ENCODE measurements at places on chromosomes 7 and 10.

GRCh38 chr10:60139798-60140566, 233.6 kb upstream of the CCDC6 start:
- DNase-seq: no peak

- DNase-seq: no peak
Measured at GRCh38 chr7:107294182-107294581, 125.4 kb downstream of the HBP1 start.

DNA sequence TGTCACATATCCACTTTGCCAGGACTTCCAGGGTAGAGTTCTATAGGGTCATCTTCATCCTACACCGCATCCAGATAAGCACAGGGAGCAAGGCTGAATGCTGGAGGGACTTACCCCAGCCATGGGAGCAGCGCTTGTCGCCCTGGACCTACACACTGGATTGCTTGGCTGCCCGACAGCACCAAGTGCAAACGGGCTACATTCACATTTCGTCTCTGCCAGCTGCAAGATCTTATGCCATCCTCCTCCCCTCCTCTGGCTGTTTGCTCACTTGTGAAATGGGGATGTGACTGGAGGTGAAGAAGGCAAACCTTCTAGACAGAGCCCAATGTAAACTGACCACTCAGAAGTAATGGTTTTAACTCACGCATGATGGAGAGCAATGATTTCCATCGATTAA, 1.0 kb downstream of the DDC start:
- DNase-seq: no peak

DNA sequence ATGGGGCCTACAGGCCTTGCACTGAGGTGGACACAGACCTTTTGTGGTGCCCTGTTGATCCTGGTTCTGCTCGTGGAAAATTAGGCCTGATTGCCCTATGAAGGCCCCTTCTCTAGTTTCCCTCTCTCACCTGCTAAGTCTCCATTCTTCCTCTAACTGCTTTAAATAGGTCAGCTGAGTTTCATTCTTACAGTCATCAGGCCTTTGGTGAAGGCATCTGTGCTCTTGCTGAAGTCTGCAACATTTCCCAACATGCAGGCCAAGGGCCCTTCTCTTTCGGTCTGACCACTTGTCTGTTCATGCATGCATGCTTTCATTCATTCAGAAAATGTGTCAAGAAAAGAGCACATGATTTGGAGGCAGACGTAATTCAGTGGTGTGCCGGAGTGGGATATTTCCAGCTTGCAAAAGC, 244.0 kb downstream of the BUB3 start:
- no peak for DNase-seq

- DNase-seq: no peak
Measured at GRCh38 chr7:112572669-112573301, 92.0 kb downstream of the LSMEM1 start.

DNA sequence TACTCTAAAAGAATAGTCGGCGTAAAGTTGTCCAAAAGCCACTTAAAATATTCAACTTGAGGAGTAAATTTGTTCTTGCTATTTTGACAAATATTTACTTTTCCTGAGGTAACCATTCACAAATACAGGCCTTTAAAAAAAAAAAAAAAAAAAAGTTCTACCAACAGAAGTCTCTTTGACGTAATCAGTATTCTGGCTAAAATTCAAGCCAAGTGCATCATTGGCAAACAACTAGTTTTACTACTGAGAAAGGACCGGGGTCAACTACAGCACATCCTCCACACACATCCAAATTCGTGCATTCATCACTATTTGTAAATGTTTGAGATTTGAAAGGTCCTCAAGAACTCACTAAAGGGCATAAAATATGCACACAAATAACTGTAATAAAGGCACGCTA, 2.0 kb downstream of the OAT start:
- no peak for DNase-seq

- DNase-seq: no peak
Measured at GRCh38 chr10:96958071-96958470, 126.0 kb downstream of the LCOR start.

- DNase-seq: no peak
Measured at GRCh38 chr7:99389772-99390171, 15.2 kb downstream of the ARPC1B start.

DNA sequence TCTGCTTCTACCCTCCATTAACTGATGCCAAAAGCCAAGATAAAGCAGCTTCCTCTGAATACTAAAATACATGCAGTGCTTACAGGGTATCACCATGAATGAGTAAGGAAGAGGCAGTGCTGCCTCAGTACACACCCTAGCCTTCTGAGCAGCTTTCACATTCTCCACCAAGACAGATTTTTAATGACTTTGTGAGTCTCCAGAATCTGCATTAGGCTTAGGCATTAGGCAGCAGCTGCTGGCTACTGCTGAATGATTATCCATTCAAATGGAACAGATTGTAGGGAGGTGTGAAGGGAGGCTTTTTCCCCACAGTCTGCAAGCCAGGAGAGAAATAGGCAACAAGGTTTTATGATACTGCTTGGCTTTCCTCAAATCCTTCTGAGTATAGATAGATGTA, 1226.7 kb upstream of the LRRN3 start:
- no peak for DNase-seq

DNA sequence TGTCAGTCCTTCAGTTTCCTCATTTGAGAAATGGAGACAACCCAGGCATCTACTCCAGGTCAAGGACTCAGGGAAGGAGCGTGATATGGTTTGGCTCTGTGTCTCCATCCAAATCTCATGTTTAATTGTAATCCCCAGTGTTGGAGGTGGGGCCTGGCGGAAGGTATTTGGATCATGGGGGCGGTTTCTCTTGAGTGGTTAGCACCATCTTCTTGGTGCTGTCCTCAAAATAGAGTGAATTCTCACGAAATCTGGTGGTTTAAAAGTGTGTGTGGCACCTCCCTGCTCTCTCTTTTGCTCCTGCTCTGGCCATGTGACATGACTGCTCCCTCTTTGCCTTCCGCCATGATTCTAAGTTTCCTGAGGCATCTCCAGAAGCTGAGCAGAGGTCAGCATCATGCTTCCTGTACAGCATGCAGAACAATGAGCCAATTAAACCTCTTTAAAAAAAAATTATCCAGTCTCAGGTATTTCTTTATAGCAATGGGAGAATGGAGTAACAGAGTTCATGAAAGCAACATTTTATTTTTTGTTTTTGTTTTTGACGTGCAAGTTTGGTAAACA, 30.0 kb downstream of the ARHGAP22 start:
- no peak for DNase-seq

GRCh38 chr7:151400626-151401315, 9.1 kb downstream of the WDR86 start:
- no peak for DNase-seq

- no peak for DNase-seq
Measured at GRCh38 chr7:2478399-2478785, 2.2 kb upstream of the GRIFIN start.

DNA sequence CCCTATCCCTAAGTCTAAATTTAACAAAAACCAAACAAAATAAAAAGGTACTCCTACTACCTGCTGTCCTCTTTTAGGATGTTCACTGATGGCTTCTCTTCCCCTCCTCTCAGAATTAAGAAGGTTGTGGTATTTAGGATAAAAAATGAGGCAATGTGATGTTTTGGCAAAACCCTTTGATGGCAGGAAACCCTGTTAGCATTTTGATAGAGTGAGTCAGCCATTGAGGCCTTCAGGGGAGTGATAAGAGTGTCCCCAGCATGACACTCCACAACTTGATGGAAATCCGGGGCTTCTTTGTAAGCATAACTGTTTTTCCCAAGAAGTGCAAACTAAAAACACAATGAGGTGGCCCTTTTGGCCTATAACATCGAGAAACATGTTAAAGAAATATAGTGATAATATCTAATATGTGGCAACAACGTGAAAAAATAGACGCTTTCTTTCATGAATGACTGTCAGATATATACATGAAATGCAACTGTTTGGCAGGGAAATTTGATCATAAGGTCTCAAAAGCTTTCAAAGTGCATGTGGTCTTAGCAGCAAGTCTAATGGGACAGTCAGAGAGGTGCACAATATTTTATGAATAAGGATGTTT, 55.0 kb downstream of the PRTFDC1 start:
- DNase-seq: no peak

GRCh38 chr7:70426249-70426880, 705.6 kb upstream of the GALNT17 start:
- DNase-seq: no peak

GRCh38 chr7:6398943-6399342, 48.8 kb downstream of the DAGLB start:
- DNase-seq: no peak

GRCh38 chr7:30437823-30438574, 40.6 kb downstream of the NOD1 start:
- DNase-seq: no peak

DNA sequence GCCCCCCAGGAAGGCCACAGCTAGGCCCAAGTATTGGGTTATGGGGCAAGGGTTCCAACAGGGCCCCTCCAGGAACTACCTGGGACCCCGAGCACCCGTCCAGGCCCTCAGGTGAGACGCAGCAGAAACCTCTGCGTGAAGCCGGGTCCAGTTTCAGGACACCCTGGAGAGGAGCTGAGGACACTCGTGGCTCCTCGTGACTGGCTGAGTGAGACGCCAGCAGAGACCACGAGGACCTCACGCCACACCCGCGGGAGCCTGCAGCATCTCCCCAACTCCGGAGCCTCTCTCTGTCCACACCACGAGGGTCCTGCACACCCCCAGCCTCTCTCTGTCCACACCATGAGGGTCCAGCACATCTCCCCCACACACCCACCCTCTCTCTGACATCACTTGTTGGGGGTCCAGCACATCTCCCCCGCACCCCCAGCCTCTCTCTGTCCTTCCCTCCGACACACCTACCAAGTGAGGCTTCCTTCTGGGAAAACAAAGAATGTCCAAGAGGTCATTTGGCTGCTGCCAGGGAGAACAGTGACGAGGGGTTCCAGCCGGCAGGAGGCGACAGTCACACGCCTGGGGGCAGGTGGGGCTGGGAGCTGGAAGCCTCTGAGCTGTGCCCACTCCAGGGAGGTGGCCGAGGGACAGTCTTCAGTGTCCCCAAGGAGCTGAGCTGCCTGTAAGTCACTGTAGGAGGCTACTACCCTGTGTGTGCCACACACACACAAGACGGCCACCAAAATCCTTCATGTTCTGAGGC, 46.1 kb upstream of the PPP2R2D start:
- DNase-seq: no peak

GRCh38 chr10:114970515-114970914, 32.5 kb downstream of the TRUB1 start:
- DNase-seq: no peak

DNA sequence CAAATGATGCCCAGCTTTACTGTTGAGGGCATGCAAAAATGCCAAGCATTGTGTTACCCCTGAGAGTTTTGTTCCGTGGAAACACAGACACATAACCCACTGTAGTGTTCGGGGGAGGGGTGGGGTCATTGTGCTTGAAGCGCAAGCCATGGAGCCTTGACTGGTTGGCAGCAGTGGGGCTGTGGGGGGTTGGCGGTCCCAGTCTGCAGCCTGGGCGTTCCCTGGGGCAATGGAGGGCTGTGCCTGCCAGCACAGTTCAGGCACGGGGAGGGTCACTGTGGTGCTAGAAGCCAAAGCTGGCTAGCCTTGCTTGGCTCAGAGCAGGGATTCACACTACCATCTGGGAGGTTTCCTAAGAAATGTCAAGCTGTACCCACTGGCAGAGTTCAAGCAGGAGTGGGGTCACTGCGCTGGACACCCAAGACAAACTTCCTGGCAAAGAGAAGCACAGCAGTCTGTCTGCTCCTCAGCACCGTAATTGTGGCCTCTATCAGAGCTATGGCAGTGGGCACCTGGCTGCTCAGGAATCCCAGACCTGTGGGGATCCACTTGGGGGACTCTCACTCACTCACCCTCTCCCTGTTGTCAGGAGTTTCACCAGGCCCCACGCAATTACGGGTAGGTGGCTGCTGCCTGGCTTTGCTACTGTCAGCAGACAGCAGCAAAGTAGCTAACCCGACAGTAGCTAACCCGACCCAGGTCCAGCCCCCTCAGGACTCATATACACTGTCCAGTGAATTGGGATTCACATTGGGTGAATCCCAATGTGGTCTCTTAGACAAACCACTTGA, 292.4 kb downstream of the ZWINT start:
- no peak for DNase-seq

- DNase-seq: no peak
Measured at GRCh38 chr10:88472540-88472939, 110.6 kb downstream of the RNLS start.

GRCh38 chr7:80428161-80429054, 83.5 kb downstream of the GNAT3 start:
- peak; percentile 30 for DNase-seq

DNA sequence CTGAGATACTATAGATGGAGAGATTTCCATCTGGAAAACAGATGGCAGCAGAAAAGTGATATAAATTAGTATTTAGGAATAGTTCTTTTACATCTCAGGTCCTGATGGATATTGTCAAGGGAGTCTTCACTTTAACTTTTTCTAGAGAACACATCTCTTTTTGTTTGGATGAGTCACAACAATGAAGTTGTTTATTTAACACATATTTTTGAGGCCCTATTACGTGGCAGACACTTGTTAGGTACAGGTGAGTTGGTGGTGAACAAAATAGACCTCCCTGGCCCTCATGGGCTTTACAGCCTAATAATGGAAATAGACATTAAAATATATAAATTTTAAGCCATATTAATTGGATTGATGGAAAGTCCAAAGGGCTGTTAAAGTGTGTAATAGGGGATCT, 168.3 kb downstream of the VTI1A start:
- DNase-seq: no peak

- peak; percentile 46 for DNase-seq
Measured at GRCh38 chr7:149495785-149496641, 1.6 kb downstream of the ZNF746 start.

DNA sequence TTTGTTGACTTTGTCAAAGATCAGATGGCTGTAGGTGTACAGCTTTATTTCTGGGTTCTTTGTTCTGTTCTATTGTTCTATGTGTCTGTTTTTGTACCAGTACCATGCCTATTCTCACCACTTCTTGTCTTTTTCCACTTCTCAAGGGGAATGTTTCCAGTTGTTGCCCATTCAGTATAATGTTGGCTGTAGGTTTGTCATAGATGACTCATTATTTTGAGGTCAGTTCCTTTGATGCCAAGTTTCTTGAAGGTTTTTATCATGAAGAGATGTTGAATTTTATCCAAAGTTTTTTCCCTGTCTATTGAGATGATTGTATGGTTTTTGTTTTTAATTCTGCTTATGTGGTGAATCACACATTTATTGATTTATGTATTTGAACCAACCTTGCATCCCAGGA, 216.7 kb upstream of the RNF32 start:
- no peak for DNase-seq

DNA sequence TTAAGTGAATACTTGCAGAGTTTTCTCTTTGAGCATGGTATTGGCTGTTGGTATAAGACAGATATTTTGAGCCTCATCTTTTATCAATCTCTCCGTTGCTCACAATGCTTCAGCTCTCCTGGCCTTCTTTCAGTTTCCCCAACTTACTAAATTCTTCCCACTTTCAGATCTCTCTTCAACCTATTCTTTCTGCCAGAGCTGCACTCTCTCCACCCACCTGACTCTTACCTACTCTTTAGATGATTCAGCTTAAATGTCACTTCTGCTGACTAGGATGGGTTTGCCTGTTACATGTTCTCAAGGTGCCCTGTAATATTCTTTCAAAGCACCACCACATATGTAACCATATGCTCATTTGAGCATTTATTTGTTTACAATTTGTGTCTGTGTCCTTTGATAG, 1.6 kb downstream of the EXOSC1 start:
- no peak for DNase-seq

GRCh38 chr10:1365540-1366321, 309.5 kb downstream of the WDR37 start:
- no peak for DNase-seq

- no peak for DNase-seq
Measured at GRCh38 chr7:55252386-55252785, 112.8 kb upstream of the LANCL2 start.

GRCh38 chr7:104149822-104150221, 58.0 kb downstream of the ORC5 start:
- no peak for DNase-seq

Data from brain pericyte (primary cell).